Mucosa of gallbladder (tissue), 1 donor: ENCODE measurements at places on chromosomes 6 and 20. TPM values are rescaled to one million over a fixed set of nuclear protein-coding genes. Genes with fewer than 3 reads are reported as not detected.

Gene IMPG1
- total RNA-seq, result not detected

Gene HMGCLL1
- 0.83 TPM for total RNA-seq

Gene SFTA2
- 149 TPM for total RNA-seq

Gene NCOA5
- total RNA-seq, result 27.0 TPM

Gene NRN1
- 6.4 TPM for total RNA-seq

Gene CALHM5
- 1.8 TPM for total RNA-seq

Gene SNRPB2
- 32.3 TPM for total RNA-seq

Gene GSTA1
- total RNA-seq, result 382 TPM

Gene TAF11
- 17.7 TPM for total RNA-seq

Gene TINAG
- total RNA-seq, result 8.8 TPM

Gene SNX9
- total RNA-seq, result 56.7 TPM

Gene PRRT1
- total RNA-seq, result 3.7 TPM

Gene CBLN4
- not detected for total RNA-seq
